ENCODE measurements at places on chromosomes 4 and X.

- no peak for DNase-seq
These were observed 79.6 kb downstream of the ANTXR2 start for GRCh38 chr4:79993476-79993875.

DNA sequence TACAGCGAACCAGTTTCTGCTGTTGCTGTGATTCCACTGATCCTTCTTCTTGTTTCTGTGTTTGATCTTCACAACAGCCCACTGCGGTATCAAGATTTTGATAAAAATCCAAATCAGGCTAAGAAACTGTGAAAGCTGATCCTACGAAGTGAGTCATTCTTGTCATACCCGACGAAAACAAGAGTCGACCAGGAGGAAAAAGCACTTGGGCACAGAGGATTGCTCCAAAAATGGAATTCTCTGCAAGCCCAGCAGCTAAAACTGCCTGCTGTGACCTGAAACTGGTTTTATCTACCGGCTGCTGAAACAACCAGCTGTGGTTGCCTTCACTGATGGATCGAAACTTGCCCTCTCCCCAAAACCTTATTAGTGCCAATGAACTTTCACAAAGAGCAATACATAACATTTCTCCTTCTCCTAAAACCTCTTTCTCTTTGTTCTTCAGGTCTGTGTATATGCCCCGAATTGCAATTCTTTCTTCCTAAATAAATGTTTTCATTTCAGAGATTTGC, 607.0 kb upstream of the PRKX start:
- no peak for DNase-seq

GRCh38 chr4:20299515-20299914, 47.8 kb downstream of the SLIT2 start:
- peak; percentile 29 for DNase-seq

DNA sequence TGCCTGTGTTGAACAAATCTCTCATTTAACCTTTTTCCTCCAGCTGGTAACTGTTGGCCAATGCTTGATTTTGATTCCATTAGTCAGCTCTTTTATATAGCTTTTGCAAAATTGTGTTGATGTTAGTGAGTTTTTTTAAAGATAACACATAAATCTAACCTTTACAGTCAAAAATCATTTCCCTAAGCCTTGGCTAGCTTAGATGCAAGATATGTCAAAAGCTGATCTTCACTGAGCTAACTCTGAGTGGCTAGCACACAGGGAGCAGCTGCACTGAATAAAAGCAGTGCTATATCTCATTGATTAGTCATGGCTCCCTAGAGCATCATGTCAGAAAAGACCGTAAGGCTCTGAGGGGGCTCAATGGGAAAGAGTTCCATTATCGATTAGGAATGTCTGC, 78.7 kb downstream of the PPARGC1A start:
- DNase-seq = no peak

- no peak for DNase-seq
These were observed 81.8 kb downstream of the MID1IP1 start for GRCh38 chrX:38882894-38883626.

DNA sequence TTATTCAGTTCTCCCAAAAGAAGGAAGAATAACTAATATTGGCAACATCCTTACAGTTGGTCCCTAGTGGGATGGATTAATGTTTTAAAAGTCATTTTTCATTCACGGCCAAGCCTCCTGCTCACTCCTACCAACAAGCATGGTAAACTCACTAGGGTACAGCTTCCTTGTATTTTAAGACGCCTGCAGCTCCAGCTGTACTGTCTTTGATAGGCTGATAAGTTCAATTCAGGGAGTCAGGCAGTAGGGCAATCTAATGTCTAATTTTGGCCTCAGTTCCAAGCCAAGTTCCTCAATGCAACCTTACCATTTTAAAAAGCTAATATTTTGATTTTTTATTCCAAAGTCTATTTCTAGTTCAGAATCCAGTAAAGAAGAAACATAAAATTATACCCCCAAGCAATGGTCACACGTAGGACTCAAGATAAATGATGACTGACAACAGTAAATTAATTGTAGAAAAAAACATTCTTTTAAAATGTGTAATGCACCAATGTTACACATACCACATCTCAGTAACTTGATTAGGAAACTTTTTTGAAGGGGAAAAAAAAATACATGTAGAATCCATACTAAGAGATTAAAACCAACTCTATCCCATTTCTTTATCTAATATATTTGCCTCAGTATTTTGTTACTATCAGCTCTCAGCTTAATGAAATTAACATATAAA, 9.3 kb downstream of the LCORL start:
- no peak for DNase-seq

DNA sequence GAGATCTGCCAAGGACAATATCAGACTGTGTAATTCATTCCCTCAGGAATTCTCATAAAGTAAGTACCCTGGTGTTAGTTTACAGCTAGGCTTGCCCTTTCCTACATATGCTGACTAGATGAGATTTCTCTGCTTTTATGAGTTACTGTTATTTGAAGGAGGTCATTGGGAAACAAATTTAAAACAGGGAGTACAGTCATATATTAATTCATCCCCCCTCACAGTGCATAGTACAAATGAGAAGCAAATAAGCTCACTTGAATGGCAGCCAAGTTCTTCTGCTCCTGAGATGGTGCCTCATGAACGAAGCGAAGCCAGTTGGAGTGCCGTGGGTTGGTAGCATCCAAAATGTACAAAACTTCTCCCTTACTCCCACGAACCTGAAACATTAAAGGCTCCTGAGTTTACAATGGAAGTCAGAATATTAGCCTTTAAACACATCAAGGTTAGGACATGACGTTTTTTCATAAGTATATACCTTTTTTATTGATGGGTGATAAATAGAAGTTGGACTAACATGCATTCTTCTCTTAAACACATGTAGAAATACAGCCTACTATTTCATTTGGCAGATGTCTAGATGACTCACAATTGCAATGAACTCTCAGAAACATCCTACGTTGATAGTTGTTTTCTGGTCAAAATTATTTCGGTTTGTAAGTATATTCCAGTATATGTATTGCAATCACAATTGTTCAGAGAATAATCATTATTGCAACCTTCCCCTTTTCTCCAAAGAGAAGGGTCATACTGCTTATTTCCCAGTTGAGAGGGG, 69.2 kb downstream of the PRDM5 start:
- DNase-seq = peak; percentile 67

GRCh38 chr4:147736458-147736857, 4.6 kb downstream of the ARHGAP10 start:
- no peak for DNase-seq

GRCh38 chr4:151469970-151470369, 61.0 kb downstream of the FHIP1A start:
- no peak for DNase-seq

DNA sequence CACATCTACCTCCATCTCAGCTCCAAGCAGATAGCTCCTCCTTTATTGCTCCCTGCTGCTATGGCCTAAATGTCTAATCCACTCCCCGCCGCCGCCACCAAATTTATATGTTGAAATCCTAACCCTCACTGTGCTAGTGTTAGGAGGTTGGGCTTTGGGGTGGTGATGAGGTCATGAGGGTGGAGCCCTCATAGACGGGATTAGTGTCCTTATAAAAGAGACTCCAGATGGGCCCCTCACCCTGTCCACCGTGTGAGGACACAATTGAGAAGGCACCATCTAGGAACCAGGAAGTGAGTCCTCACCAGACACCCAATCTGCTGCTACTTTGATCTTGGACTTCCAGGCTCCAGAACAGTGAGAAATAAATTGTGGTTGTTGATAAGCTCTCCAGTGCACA, 13.6 kb upstream of the TBC1D14 start:
- DNase-seq = no peak

- DNase-seq = peak; percentile 2
These were observed 1.4 kb upstream of the CT47C1 start for GRCh38 chrX:119071381-119071780.

GRCh38 chr4:101790521-101791181, at the start of gene BANK1:
Gene BANK1 (plus strand): TSS chr4:101790730. CDS start chr4:101790881, 151 bp downstream.
- peak; percentile 51 for DNase-seq

GRCh38 chr4:77095101-77095821, 19.5 kb upstream of the CCNI start:
- DNase-seq = peak; percentile 90

DNA sequence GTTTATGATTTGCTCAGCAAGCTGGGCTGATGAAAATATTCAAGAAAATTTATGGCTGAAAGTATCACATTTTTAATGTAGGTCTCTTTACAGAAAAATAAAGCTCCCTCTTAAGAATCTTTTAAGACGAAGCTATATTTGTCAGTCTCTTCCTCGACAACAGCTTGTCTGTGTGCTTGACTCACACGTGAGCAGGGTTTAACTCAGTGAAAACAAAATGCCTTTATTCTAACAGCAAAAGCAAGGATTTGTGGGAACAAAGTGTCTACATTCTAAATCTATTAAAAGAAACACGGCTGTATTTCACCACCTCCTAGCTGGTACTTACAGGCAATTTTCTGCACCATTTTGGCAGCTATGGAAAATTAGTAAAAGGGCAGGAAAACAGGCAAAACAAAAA, 75.5 kb downstream of the NYX start:
- DNase-seq = peak; percentile 63

DNA sequence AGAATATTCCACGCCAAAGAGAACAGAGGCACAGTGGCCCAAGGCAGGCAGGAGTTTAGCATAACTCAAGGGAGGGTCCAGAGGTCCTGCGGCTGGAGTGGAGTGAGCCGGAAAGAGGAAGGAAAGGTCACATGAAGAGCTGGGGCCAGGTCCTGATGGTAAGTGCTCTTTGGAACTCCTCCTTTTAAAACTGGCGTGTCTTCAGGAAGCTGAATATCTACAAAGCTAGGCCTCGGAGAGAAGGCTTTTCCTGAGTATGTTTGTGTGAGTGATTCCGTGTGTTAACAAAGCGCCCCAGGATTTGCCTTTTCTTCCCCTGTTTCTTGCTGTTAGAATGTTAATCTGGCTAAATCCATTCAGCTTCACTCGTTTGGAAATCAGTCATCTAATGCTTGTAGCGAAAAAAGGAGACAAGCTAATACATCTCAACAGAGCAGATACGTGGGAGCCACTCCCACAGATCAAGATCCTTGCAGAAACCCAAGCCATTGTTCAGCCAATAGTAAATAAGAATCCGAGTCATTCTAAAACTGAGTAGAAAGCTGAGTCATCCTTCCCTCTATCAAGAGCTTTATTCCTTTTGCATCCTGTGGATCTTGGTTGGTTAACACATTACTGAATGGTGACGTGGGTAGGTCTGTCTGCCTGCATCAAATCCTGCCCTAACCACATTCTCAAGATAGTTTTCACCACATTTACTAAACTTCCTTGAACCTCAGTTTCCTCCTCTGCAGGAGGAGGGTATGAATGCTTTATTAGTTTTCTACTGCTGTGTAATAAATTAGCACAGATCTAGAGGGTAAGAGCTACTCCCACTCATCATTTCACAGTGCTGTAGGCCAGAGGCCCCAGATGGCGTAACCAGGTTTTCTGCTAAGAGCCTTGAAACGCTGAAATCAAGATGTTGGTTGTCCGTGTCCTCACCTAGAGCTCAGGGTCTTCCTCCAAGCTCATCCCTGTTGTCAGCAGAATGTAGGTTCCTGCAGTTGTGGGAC, 43.2 kb upstream of the RBM47 start:
- peak; percentile 50 for DNase-seq

DNA sequence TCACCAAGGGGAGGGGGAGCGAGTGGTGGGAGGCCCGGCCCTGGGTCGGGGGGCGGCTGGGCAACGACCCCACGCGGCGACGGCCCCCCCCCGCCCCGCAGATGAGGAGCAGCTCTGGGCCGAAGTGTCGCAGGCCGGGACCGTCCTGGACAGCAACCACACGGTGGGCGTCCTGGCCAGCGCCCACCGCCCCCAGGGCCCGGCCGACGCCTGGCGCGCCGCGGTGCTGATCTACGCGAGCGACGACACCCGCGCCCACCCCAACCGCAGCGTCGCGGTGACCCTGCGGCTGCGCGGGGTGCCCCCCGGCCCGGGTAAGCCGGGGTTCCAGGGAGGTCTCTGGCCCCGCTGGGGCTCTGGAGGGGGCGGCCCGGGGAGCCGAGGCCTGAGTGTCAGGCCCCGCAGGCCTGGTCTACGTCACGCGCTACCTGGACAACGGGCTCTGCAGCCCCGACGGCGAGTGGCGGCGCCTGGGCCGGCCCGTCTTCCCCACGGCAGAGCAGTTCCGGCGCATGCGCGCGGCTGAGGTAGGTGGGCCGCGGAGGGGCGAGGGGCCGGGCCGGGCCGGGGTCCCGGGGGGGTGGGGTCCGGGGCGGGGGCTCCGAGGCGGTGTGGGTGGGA, 8.7 kb upstream of the FGFRL1 start:
- no peak for DNase-seq

DNA sequence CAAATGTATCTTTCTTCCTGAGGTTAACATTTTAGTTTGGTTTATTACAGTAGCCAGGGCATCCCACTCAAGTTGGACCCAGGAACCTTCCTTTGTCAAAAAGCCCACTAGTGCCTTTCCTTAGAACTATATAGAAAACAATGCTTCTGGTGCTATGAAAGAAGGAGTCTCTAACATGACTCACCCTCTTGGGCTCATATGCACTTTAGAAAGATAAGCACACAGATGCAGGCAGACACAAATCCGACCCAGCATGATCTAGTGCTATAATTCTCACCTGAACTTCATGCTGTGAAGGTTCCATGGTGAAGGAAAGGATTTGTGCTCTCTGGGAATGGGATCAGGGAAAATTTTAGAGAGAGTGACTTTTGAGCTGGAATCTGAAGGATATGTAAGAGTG, 289.4 kb downstream of the ANKRD50 start:
- no peak for DNase-seq

GRCh38 chr4:120198411-120198810, 131.8 kb upstream of the MAD2L1 start:
- DNase-seq = no peak

DNA sequence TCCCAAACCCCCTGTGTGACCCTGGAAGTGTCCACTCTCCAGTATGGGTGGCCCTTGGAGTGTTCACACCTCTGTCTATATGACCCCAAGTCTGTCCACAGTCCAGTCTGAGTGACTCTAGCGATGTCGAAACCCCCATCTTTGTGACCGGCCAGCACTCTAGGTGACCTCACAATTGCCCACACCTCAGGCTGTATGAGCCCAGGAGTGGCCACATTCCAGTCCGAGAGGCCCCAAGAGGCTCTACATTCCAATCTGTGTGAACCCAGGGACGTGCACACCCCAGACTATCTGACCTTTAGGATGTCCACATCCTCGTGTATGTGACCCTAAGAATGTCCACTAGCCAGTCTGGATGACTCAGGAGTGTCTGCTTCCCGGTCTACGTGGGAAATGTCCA, 7.3 kb upstream of the GLOD5 start:
- DNase-seq = no peak

GRCh38 chr4:126560794-126561193, 1072.0 kb upstream of the INTU start:
- no peak for DNase-seq

DNA sequence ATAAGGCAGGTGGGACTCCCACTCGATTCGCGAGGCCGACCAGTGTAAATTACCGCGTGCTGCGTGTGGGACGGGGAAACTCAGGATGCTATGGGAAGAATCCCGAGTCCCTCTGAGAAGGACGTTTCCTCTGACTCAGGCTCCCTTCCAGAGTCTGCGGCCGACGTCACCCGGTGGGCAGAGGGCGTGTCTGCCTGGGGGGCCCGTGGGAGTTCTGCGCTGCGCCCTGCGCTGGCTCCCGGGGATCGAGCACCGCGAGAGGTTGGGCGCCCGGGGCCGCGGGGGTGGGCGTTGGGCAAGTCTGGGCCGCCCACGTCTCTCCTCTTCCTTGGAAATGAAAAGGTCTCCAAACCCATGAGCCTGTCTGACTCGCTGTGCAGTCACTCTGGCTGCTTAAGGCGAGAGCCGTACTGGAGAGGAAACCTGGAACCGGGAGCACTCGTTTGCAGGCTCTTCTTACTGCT, 568 bp downstream of the NIPAL1 start:
- no peak for DNase-seq

All from Ammon's horn (tissue), 1 donor.